ENCODE measurements at places on chromosomes 2 and 18.

DNA sequence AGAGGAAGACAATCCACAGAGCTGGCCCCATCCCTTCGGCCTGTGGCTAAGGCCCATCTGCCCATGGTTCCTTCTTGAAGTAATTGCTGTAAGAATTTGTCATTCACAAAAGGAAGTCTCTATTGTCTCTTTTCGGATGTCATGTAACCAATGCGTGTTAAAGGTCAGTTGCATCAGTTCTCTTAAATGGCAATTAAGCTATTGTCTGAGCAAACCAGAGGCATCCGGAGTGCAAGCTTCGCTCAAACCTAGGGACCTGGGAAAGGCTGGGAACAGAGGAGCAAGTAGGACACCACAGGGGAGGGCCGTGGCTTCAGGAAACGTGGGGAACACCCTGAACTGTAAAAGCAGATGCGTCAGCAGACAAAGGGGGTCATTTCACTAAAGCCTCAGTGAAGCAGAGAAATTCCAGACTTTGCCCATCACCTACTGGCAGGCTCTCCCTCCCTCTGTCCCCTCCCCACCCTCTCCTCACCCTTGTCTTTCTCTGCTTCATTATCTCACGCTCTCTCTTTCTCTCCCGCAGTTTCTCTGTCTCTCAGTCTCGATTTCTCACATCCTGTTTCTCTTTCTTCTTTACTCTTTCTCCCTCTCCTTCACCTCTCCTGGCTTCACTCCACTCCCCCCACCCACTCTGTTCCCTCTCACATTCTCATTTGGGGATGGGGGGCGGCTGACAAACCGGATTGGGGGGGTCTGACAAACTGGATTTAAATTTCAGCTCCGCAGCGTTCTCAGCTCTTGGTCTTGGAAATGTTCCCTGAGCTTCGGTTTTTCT lies 204.6 kb upstream of the TNP1 start:
- DNase-seq = no peak

DNA sequence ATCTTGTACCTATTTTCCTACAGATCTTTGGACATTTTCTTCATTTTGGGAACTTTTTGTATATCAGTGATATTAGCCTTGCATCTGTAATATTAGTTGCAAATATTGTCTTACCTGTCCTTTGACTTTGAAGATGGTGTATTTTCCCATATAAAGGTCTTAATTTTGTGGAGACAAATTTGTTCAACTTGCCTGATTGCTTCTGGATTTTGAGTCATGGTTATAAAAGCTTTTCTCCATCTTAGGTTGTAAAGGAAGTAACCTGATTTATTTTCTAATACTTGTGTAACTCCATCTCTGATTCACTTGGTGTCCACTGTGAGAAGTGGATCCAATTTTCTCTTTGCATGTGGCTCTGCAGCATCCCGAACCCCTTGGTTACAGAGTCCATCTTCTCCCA lies 97.7 kb upstream of the OTOS start:
- DNase-seq = no peak

DNA sequence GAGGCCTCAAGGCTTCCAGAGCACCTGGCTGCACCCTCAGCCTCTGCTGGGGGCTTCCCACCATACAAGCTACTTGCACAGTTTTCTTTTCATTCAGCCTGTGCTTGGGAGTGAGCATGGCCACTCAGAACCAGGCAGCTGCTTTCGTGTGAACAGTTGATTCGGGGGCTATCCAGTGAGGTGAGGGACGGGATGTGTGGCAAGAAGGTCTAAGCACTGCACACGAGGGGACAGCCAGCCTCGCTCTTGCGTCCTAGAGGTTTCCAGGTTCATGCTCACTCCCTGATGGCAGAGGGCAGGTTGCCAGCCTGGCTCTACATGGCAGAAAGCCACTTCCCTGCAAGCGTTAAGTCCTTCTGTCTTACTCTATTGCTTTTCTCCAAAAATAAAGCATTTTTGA lies 146.2 kb downstream of the MBP start:
- no peak for DNase-seq

GRCh38 chr2:108555572-108555971 lies 21.3 kb downstream of the LIMS1 start:
- no peak for DNase-seq

DNA sequence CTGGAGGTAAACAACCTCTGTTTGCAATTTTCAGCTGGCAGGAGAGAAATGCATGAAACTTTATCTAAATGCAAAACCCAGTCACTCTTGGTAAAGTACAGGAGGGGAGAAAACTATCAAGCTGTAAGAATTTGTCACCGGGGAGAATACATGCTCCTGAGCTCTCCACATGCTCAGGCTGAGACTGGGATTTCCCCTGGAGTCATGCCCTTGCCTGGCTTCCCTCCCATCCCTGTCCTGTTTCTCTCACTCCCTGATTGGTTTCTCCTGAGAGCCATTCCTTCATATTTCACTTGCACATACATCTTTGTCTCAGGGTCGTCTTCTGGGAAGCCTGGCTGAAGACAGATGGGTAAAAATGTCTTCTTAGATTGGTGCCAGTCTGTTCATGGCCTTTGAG lies 52.9 kb upstream of the SPATS2L start:
- DNase-seq = no peak

DNA sequence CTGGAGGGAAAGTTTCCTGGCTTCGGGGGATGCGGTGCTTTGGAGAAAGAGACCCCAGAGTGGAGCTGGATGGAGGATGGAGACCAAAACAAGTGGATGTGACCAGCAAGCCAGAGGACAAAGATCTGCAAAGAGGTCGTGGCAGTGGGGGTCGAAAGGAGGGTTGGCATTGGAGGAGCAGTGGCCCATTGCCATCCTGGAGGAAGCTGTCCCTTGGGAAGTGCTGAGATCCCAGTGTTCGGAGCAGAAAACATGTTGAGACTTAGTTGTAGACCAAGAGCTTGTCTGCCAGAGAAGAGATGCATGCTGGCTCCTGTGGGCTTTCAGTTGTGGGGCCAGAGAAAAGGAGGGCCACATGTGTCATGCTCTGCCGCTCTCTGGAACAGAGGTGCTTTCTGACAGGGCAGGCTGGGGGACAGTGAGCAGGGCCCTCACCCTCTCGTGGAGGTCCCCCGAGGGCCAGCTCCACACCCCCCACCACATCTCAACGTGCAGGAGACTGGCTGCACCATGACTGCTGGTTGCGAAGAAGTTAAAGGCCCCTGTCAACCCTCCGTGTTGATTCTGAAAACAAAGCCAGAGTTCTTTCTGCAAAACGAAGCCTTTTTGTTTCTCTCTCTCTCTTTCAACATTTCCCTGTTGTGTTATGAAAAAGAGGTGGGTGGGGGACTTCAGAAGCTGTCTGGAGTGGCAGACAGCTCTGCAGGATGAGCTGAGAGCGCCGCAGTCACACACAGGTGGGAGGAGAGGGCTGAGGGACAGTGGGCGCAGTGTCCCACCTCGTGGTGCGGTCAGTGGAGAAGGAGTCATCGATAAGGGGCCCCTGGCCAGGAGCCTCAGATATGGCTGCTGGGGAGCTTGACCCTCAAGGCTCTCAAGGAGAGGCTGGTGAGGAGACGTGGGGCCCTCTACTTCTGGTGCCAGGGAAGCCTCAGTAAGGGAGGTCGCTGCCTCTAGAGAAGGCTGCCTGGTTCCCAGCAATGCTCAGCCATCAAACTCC lies 77.6 kb upstream of the BCL2L11 start:
- no peak for DNase-seq

- no peak for DNase-seq
Measured at GRCh38 chr18:12944709-12945108, 3.1 kb upstream of the SEH1L start.

DNA sequence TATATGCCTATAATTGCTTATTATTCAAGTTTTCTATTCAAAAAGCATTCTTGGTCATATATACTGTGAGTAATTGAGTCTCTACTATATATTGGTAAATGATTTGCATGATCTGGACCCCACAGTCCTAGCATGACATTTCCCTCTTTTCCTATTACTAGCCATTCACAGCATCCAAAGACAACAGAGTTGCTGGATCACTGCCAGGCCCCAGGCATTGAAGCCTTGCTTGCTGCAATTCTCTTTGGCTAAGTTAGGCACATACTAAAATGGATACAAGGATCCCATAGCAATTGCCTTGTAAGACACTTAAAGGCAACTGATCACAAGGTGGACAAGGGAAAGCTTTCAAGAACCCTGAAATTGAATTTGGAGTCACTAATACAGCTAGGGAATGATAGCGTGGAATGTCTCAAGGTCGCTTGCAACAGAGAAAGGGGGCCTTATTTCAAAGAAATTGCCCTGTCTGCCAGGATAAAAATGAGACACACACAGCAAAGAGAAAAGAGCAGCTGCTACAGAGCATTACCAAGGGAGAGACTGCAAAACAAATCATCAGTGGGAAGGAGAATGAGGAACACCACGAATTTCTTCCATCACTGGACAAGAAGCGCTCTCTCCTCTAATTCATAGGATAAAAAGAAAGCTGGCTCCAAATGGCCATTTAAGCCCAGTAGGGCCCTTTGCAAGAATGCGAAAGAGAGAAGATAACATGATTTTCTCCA lies 77.1 kb upstream of the EPHA4 start:
- DNase-seq = no peak

GRCh38 chr18:33838054-33838453 lies 260.0 kb downstream of the ASXL3 start:
- DNase-seq = no peak

DNA sequence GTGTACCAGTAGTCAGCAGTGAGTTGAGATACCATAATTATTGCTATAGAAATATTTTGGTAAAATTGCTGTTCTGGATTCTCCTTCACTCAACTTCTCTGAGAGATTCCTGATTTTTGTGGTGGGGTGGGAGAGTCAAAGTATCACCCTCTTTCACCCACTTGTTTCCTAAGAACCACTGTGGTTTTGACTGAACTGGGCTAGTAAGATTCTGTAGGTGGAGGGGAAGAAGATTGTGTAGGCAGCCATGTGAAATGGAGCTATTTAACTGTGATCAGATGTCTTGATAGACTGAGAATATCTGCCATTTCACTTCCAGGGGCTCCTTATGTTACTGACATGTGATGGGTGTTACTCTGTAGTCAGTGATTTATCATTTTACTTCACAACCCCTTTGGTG lies 45.3 kb downstream of the BIRC6 start:
- no peak for DNase-seq

- DNase-seq = no peak
Measured at GRCh38 chr2:215015421-215015820, 123.0 kb downstream of the ABCA12 start.

- no peak for DNase-seq
Measured at GRCh38 chr2:240789051-240789453, 31.0 kb downstream of the KIF1A start.

- no peak for DNase-seq
Measured at GRCh38 chr18:32152705-32153448, 37.0 kb upstream of the MEP1B start.

GRCh38 chr2:144832048-144832447 lies 312.1 kb upstream of the ZEB2 start:
- DNase-seq = no peak

DNA sequence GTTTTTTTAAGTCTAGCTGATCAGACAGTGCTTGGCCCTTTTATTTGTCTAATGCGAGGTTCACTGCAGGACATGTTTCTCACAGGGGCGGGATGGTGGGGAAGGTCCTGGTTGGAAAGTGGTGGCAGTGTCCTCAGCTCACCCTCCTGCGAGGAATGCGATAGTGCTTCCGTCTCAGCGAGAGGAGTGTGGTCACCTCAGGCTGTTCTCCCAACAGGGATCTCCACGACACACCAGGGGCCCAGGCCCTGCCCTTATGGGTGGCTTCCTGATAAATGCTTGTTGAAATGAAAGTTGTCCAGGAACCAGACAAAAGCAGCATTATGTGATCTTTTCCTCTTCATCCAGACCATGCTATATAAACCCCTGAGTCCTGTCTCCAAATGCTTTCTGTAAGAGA lies 70.1 kb downstream of the BOLA3 start:
- no peak for DNase-seq

DNA sequence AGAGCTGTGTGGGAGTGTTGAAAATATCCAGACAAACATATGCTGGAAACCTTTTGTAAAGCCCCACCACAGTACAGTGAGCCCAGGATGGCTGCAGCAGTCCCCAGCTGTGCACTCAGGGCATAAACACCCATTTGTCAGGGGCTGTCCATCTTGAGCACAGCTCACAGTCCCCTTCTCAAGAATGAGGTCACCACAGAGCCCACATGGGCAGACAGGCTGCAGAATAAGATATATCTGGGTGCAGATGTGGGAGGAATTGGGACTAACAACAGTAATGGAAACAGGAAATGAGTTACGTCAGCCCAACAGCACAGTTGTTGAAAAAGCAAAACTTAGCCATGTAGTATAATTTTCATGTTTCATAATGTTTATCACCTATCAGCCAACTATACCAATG lies 219.6 kb downstream of the ETAA1 start:
- DNase-seq = no peak

DNA sequence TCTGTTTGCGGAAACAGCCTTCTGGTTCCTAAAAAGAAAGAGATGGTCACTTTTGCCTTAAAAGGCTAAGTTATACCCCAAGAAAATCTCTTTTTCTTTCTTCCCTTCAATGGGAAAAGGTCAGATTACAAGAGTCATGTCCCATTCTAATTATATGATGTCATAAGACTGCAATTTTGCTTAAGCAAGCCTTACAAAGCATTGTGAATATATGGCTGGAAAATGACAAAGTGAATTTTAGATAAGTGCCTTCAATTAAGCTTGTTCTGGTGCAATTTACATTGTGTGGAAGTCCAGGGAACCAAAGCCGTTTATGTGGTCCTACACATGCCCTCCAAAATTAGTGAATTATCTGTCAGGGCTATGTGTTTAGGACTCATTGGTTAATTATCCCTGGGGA lies 7.6 kb upstream of the BMP10 start:
- no peak for DNase-seq

GRCh38 chr2:84904717-84905174 lies 710 bp upstream of the TMSB10 start:
- no peak for DNase-seq

DNA sequence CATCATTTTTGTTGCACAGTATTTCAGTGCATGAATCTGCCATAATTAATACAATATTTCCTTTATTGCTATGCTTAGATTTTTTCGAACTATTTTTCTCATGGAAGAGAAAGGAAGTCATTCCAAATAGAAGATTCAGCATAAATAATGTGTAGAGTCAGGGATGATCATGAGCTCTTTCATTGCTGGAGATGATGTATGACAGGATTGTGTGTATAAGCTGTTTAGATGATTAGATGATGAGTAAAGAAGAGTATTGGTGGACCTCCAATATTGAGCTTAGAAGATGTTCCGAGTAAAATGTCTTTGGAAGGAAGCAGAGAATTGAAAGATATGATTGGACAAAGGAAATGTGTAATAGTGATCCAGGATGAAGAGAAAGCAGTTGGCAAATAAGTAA lies 364.5 kb downstream of the PARD3B start:
- no peak for DNase-seq

DNA sequence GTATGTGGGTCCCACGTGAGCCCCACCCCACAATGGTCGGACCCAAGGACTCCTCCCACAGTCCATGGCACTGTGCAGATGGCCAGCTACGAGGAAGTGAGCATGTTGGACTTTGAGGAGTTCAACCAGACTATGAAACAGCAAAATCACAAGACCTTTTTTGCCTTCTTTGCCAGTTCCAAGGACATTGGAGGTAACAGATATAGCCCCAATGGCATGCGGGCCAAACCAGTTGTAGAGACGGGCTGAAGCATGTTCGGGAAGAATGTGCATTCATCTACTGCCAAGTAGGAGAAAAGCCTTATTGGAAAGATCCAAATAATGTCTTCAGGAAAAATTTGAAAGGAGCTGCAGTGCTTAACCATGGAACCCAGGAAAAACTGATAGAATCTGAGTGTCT lies 12.6 kb downstream of the DNER start:
- no peak for DNase-seq

All from stimulated activated CD4-positive, alpha-beta T cell treated with anti-CD3 and anti-CD28 coated beads, Interleukin-1b, Interleukin-23, amount 100 ng/mL, for 1 hour (primary cell).